ENCODE measurements at places on chromosomes 3 and 15.

GRCh38 chr15:37891766-37892368 is 42.6 kb upstream of the TMCO5A start:
- DNase-seq = peak; percentile 42

GRCh38 chr3:42707620-42708355 is 5.2 kb upstream of the HHATL start:
- DNase-seq = no peak

DNA sequence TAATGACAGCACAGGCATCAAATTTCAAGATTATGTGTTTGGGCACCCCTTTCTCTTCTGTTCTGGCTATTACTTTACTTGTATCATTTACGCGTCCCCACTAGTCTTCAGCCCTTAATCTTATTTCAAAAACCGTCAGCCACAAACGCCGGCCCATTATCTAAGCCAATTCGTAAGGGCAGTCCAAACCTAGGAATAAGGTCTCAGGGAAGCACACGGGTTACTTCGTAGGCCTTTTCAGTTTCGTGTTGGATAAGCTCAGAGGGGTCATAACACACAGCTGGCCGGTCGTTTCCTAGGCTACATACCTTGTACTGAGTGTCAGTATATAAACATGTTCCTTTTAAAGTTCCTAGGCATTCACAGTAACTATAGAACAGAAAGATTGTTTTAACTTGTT is 5.1 kb upstream of the DNAAF4 start:
- DNase-seq = no peak

DNA sequence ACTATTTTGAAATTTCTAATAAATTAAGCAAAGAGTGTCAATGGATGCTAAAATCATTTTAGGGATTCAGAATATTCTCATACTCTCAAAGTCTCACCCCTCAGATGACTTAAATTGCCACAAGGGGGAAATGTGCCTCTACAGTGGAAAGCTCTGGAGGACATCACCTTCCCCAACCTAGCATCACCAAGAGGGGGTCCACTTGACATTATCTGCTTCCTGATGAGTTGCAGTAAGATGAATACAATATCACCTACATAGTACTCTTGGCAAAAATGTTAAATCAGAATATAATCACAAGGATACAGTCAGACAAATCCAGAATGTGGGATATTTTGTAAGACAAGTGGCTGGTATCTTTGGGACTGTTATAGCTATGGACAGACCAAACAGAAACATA is 290.1 kb downstream of the MFSD1 start:
- no peak for DNase-seq

DNA sequence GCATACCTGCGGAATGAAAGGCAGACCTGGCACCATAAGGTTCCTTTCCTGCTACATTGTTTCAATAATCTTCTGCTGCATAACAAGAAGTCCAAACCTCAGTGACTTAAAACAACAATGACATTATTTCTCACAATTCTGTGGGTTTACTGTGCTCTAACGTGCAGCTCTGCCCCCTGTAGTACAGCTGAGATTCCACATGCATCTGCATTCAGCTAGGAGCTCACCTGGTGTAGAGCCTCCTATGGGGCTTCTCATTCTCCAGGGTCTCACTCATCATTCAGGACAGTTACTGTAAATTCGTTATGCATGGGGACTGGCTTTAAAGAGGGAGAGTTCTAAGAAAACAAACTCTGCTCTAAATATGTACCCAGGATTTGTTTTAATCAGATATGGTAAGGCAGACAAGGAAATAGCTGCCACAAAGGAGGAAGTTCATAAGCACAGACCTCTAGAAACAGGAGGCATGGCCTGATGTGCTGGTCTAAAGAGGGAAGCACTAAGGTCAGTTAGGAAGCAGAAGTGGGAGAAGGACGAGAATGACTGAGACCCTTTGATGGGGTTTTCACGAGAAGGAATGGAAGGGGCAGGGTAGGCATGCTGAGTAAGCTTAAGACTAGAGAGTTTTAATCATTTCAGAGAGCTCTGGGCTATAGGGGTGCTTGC is 347.0 kb downstream of the NEK10 start:
- no peak for DNase-seq

- peak; percentile 34 for DNase-seq
These were observed 44.8 kb downstream of the POLR2M start for GRCh38 chr15:57751177-57751800.

DNA sequence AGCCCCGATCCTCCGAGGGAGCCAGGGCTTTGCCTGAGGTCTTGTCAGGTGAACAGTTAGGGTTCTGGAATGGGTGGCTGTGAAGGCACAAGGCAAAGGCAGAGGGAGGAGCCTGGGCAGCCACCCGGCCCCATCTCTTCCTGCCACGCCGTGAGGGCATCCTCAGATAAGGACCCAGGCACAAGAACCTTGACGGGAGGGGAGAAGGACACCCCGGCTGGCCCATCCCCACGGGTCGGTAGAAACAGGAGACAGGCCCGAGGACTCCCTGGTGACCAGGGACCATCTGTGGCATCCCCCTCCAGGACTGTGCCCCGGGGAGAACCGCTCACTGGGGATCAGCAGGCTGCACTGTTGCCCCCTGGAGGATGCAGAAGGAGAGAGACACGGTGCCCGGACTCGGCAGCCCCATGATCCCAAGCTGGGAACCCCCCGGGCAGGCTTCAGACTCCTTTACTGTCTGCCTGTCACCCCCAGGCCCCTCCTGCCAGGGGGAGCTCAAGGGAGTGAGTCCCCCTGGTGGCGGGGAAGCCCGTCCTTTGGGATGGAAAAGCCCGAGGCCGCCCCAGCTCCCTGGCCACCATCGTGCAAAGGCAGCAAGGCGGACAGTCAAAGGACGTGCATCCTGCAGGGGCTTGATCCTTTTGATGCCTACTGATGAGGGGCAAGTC is 12.3 kb upstream of the PCSK6 start:
- no peak for DNase-seq

DNA sequence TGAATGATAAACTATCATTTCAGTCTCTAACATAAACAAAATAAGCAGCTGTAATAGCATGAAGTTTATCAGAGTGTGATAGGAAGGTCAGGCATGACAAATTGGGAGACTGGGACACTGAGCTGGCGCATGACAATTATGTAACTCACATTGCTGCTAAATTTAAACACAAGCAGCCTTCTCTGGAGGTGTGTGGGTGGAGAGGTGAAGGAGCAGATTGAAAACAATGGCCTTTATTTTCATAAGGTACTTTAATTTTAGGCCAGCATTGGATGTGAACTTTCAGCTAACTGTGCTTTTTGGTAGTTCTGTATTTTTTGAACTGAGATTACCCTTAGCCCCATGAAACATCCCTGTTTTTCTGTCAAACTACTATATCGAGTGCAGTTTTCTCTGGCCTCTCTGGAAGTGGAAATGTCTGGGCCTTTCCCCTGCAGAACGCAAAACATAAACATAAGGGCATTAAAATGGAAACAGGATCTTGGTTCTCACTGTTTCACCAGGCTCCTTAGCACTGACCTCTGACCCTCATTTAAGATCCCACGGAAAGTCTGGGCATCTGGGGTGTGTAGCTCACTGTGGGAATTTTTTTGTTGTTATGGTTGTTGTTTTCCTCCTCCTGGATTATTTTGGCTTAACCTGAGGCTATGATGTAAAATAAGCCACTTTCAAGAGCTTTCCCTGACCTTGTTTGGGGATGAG is 160.1 kb upstream of the DPH6 start:
- DNase-seq = no peak

GRCh38 chr3:152853196-152853595 is 18.3 kb downstream of the P2RY1 start:
- peak; percentile 5 for DNase-seq

- no peak for DNase-seq
These were observed 45.2 kb downstream of the CDCP1 start for GRCh38 chr3:45100981-45101407.

DNA sequence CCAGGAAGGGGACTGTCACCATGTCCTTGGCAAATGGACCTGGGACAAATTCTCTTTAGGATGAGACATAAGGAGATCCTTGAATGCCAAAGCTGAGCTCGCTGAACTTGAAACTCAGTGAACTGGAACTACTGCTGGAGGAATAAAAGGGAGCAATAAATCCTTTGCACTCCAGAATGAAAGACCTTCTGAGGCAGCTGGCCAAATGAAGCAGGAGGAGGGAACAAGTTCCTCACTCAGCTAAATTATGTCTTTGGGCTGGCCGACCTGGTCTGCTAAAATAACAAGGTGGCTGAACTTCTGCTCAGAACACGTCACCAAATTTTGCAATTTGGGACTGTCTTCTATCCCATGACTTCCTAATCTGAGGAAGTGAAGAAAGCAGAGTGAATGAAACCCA is 314.7 kb downstream of the LPP start:
- DNase-seq = no peak

DNA sequence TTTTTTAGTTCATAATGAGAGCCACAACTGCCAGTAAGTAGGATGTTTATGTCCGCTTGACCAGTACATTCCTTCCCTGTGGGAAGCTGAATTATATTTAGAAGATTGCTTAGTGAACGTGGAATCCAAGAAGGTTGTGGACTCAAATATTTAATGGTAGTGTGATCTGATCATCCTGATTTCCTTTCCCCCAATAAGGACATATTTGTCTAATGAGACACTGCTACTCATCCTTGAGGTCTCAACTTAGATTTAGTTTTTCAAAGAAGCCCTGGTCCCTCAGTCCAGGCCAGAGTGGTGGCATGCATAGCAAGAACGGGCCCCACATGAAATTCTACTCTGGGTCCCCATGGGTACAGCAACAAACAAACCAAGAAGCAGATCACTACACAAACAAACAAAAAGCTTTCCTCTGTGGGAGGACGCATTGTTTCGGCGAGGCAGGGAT is 60.8 kb downstream of the USP13 start:
- no peak for DNase-seq

- DNase-seq = no peak
These were observed 85.2 kb upstream of the PRR23C start for GRCh38 chr3:139129892-139130291.

- no peak for DNase-seq
These were observed 6.7 kb downstream of the MRAS start for GRCh38 chr3:138355071-138355470.

DNA sequence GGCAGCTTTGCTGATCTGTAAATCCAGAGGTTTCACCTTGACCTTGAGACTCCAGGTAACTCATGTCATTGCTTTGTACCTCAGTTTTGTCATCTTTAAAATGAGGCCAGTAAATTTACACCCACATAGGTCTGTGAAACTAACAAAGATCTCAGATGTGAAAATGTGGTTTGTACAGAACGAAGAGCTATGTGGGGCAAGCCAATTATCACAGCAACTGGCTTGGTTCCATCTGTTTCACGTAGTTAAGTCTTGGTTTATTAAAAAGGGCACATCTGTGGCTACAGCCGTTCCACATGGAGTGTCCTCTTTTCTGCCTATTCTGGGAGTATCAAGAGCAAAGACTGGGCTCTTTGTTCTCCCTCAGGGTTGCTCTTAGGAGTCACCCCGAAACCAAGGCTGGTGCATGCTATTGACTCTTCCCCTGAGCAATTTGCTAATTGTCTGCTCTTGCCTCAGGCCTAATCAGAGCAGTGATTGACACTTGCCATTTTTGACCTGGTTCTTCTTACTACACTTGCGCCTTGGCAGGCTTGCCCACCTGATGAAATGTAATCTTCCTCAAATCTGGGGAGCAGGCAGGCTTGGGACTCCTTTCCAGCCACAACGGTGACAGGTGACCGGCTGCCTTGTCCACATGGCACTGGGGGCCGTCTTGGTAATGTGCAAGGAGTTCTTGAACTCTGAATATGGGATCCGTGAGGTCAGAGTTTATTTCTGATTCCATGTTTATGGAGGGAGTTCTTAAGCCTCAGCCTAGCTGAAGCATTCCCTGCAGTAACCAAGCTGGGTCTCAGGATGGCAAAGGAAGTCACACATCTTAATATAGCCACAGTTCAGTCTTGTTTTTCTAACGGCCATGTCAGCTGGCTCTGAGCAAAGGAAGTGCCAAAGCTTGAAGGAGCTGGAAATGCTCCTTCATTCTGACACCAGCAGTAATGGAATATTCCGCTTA is 40.1 kb downstream of the EAF1 start:
- no peak for DNase-seq

DNA sequence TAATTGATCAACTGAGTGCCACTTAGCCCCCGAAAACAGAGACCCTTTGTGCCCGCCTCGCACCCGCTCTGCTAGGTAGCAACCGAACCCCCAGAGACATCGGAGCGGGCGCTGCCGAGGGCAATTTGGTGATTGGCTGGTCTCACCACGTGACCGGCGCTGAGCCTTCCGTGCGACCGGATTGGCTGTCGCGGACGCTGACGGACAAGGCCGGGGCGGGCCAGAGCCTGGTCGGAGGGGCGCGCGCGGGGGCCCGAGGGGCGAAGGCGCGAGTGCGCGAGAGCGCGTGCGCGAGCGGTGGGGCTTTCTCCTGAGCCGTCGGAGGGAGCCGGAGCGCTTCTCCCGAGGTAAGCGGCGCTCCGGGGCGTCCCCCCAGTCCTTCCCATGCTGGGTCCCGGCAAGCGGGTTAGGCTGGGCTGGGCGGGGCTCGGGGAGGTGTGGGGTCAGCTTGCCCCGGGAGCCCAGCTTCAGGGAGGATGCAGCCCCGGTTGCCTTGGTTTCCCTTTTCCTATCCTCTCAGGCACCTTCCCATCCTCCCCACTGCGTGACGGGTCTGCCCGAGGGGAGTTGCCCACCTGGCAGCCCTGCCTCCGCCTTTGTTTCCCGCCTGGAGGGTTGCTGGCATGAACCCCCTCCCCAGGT is at the start of gene TMEM108:
Gene TMEM108, plus strand, starts transcription at position 303 of the 642 bp plus-strand sequence.
- DNase-seq = peak; percentile 11

- no peak for DNase-seq
These were observed 29.7 kb upstream of the HHATL start for GRCh38 chr3:42732196-42732828.

GRCh38 chr3:23385327-23385726 is 182.2 kb downstream of the UBE2E2 start:
- DNase-seq = no peak

DNA sequence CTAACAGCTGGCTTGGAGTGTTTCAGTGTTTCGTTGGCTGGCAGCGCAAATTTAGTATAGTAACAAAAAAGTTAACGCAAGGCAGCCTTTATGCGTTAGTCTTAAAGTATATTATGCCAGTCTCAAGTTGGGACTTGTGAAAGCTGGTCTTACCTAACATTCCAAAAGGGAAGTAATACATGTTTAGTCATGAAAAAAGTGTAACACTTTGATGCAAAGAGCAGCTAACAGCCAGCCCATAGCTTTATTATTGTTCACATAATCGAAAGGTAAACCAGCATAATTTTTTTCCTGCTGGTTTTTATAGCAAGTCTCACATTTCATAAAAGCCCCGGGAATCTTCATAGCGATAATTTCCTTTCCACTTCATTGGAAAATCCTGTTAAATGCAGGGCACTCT is 2.4 kb upstream of the GPR87 start:
- peak; percentile 90 for DNase-seq

GRCh38 chr15:29674661-29675533 is 147.4 kb downstream of the TJP1 start:
- no peak for DNase-seq

GRCh38 chr15:64197425-64197824 is 34.6 kb upstream of the PPIB start:
- DNase-seq = no peak

DNA sequence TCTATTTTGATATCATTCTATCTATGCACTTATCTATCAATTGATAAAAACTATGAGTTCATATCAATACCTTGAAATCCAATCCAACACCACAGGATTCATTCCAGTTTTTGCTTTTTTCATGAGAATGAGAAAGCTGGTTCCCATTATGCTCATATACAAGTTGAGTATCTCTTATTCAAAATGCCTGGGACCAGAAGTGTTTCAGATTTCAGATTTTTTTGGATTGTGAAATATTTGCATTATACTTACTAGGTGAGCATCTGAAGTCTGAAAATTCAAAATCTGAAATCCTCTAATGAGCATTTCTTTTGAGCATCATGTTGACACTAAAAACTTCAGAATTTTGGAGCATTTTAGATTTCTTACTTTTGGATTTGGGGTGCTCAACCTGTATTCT is 67.8 kb upstream of the DCBLD2 start:
- no peak for DNase-seq

- DNase-seq = peak; percentile 70
These were observed at the start of gene OXTR for GRCh38 chr3:8769088-8769822. Gene OXTR (minus strand): TSS chr3:8769613. CDS start chr3:8768187, 1,426 bp downstream.

All from mammary epithelial cell (primary cell).